ENCODE measurements at places on chromosomes 12 and 14.

GRCh38 chr12:52690351-52691075 is 10.3 kb upstream of the KRT1 start:
- no peak for DNase-seq

GRCh38 chr12:28500373-28501024 is 310.2 kb downstream of the CCDC91 start:
- no peak for DNase-seq

DNA sequence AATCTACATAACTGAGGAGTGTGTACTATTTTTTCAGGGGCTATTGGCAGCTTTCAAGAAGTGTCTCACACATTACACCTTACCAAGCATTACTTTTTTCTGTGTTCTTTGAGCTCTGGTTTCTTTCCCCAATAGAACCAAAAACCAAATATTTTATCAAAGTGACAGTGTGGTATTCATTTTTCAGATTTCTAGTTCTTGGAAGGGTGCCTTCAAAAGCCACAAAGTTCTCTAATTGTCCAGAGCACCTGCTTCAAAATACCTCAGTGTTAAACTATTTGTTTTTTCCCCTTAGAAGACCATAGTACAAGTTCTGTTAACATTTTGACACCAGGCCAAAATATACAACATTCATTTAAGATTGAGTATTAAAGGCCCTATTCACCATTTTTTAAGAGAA is 515.7 kb downstream of the ETNK1 start:
- no peak for DNase-seq

- DNase-seq: no peak
Measured at GRCh38 chr14:100536121-100536510, 51.1 kb downstream of the BEGAIN start.

DNA sequence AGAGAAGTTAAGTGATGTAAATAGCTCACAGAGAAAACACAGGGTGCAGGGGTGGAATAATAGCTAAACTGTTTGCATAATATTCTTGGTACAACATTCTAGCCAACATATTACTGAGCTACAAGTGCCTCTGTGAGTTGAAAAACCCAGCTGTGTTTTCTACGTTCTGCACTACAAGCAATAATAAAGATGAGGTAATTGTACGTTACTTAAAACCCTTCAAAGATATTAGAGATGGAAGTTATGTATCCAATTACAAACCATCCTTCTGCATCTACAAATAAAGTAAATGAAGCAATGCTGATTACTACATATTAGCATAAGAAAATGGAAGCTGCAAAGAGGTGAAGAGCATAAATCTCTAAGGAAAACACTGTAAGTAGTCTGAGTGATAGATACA is 271.4 kb downstream of the SSPN start:
- no peak for DNase-seq
